ENCODE measurements at places on chromosomes 13 and 19. TPM values are rescaled to one million over a fixed set of nuclear protein-coding genes. Genes with fewer than 3 reads are reported as not detected.

The PTH2 gene
- polyA plus RNA-seq, result not detected

The KCNN4 gene
- polyA plus RNA-seq, result 5.0 TPM

The ZNF729 gene
- polyA plus RNA-seq, result not detected

The SPC24 gene
- polyA plus RNA-seq, result 15.0 TPM

The CCDC106 gene
- 31.4 TPM for polyA plus RNA-seq

The SOX1 gene
- 98.5 TPM for polyA plus RNA-seq

The ZNF570 gene
- 1.6 TPM for polyA plus RNA-seq

The INSR gene
- polyA plus RNA-seq, result 28.1 TPM

The MUC16 gene
- polyA plus RNA-seq, result not detected

The OXGR1 gene
- not detected for polyA plus RNA-seq

The HOMER3 gene
- polyA plus RNA-seq, result 35.0 TPM

The SH2D3A gene
- not detected for polyA plus RNA-seq

The SLC25A23 gene
- polyA plus RNA-seq, result 129 TPM

The PLPPR3 gene
- polyA plus RNA-seq, result 86.2 TPM

The ELL gene
- polyA plus RNA-seq, result 4.9 TPM

The RUBCNL gene
- polyA plus RNA-seq, result 0.31 TPM

The RUVBL2 gene
- 166 TPM for polyA plus RNA-seq

The CGB5 gene
- not detected for polyA plus RNA-seq

The CLEC17A gene
- not detected for polyA plus RNA-seq

Measured in brain (organoid and tissue), 16 donors.